ENCODE measurements at places on chromosomes 13 and 19.

- DNase-seq: peak; percentile 3
Observed at GRCh38 chr13:88217372-88217771, 546.2 kb downstream of the SLITRK5 start.

- DNase-seq: no peak
Observed at GRCh38 chr13:39496506-39496905, 106.5 kb downstream of the LHFPL6 start.

GRCh38 chr19:38264486-38265212, at the start of gene SPINT2:
TSS of gene SPINT2 (plus strand) at chr19:38264573. CDS start at chr19:38264893, 320 bp downstream.
- no peak for DNase-seq

GRCh38 chr13:106155411-106155810, 380.1 kb downstream of the EFNB2 start:
- DNase-seq: peak; percentile 92

DNA sequence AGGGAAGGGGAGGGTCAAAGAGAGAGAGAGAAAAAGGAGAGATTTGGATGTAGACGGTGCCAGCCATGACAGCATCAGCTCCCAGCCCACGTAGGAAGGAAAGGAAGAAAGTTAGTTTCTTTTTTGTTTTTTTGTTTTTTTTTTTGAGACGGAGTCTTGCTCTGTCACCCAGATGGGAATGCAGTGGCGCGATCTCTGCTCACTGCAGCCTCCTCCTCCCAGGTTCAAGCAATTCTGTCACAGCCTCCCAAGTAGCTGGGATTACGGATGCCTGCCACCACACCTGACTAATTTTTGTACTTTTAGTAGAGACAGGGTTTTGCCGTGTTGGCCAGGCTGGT, 27.6 kb downstream of the ELL start:
- peak; percentile 53 for DNase-seq

DNA sequence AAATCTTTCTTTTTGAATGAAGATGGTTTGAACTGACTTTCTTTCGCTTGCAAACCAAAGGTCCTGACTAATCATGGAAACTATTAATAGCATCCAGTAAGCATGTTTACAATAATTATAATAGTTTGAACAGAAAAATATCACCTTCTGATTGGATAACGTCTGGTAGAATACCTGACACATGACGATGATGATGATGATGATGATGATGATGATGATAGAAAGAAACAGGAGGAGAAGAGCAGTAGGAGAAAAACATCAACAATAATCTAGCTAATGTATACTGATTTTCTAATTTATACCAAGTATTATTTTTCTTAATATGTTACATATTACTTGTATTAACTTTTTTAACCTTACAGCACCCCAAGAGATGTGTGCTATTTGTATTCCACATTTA, 157.5 kb upstream of the SPRY2 start:
- no peak for DNase-seq

DNA sequence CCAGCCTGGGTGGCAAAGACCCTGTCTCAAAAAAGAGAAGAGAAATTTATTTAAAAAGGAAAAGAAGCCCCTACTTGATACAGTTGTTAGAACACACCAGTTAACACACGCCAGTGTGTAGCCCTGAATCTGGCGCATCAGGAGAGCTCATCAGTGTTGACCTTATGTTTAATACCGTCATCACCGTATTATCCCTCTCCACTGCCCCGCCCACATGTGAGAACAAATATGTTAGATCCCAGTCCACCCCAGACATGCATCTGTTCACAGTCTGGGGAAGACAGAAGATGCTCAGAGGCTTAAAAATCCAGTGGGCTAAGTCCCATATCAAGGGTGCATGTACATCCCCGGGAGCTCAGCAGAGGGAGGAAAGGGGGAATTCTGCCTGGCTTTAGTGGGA, 155.2 kb downstream of the DPF1 start:
- no peak for DNase-seq

DNA sequence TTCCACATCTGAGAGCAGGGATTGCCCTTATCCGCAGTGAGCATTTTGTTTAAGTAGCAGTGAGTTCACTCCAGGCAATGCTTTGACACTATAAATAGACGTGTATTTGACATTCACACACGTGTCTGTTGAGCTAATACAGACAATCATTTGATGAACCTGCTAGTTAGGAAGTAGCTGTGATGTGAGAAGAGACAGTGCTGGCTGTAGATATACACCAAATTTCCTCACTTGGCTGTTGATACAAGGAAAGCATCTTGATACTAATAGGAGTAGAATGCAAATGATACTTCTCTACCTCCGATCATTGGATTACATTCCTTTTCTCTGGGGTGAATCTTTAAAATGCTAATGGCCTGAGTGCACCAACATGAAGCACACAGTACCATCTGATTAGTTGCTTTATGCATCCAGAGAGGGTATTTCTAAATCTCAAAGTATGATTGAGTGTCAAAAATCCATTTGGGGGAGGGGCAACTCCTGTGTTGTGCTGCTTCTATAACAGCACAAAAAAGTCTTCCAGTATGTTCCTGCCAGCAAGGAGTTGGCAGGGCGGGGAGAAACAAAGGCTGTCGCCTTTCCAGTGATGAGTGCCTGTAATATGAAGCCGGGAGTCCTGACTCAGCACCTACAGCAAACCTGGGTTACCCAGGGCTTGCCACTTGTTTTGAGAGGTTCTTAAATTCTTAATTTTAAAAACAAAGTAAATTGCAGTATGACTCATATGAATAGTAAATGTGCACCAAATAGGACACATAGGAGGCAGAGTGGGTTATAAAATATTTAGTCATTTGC, 7.0 kb downstream of the CUL4A start:
- peak; percentile 66 for DNase-seq

DNA sequence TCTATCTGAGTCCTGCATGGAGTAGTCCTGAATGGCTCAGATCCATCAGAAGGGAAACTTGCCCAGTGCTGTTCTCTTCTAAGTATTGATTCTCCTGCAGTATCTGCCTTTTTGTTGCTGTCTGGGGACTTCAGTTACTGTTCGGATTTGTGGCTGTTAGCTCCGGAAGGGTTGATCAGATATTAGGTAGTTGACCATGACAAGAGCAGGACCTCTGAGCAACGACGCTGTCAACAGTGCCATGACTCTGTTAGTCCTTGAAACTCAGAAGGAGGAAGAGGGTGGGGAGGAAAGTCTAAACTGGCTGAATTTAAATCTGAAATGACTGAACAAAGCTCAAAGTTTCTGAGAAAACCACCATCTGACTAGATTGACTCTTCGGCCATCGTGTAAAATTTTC, 42.2 kb downstream of the CCNE1 start:
- no peak for DNase-seq

GRCh38 chr19:5587661-5588060, 19.9 kb upstream of the TINCR start:
- no peak for DNase-seq

- DNase-seq: no peak
Observed at GRCh38 chr13:91797567-91797966, 399.1 kb downstream of the GPC5 start.

GRCh38 chr19:41734156-41734555, 21.2 kb upstream of the CEACAM6 start:
- no peak for DNase-seq

DNA sequence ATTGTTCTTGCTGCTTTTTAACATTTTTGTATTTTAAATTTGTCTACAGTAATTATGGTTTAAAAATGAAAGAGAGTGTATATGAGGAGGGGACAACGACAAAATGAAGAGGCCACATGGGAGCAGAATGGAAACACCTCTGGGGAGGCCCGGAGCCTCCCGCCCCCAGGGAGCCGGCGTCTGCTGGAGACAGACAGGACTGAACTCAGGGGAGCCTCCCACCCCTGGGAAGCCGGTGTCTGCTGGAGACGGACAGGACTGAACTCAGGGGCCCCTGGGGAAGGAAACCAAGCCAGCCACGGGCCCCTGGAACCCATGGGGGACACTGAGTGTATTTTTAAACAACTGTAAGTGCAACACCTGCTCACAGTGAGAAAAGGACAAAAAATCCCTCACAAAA, 16.7 kb upstream of the SLC39A3 start:
- DNase-seq: no peak

DNA sequence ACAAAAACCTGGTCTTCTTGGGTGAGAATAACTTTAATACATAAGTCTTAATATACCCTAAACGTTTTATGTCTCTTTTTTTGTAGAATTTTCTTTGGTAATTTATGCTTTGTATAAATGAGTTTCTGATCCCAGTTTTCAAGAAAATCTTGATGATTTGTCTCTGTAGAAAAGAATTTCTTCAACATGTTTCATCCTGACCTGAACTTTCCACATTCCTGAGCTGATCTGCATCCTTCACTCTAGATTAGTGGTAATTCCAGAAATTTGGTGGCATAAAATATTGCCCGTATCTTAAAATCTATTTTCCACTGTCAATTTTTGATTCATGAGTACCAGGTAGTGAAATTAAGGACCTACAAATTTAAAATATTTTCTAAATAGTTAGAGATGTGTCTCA, 16.3 kb downstream of the ZNF714 start:
- DNase-seq: no peak

DNA sequence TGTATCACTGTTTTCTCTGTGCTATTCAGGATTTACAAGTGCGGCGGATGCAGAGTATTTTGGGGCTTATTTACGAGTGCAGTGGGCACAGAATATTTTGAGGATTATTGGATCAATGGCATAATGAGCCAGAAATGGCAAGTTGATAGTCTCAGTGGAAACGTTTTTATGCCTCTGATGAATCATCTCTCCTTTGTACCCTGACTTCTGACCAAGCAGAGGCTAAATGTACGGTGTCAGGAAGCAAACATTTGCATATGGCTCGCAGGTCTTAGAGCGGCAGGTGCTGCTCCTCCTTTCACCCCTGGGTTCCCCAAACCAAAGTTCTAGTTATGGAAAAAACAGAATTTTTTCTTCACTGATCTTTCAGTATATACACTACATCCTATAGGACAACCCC, 94.5 kb downstream of the LIG4 start:
- no peak for DNase-seq

GRCh38 chr13:33182729-33183128, 102.8 kb downstream of the STARD13 start:
- DNase-seq: no peak

Data from fibroblast of skin of back (primary cell).